Neural progenitor cell (in vitro differentiated cells): ENCODE measurements at places on chromosomes 12 and 14.

DNA sequence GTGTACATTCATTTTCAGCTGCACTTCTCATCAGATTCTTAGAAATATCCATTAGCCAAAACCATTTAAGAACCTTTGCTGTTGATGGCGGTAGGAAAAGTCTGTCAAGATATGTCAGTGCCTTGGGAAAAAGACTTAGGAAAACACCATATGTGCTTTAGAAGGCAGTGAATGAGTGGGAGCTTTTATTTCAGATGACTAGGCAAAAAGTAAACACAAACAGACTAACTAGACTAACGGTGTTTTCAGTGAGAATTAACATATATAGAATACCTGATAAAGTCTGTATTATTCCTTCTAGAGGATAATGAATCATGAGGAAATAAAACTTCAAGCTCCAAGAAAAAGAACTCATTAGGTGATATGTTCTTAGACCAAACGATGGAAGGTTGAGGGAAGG lies 418.9 kb downstream of the NAV3 start:
- DNase-seq = no peak

DNA sequence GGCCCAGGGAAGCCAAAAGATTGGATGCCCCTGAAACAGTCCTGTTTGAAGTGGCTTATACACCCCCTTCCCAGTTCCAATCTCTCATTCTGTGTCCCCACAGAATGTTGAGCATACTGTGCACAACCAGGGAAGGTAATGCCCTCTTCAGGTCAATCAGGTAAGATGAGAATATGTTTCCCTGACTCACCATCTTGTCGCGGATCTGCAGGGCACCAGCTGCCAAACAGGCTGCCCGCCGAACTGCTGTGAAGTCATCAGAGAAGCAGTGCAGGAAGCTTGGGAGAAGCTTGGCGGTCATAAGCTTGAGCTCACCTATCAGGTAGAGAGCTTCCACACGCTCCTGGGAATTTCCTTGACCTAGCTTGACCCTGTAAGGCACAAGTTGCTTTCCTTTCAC lies 9.6 kb downstream of the RIOX1 start:
- no peak for DNase-seq

DNA sequence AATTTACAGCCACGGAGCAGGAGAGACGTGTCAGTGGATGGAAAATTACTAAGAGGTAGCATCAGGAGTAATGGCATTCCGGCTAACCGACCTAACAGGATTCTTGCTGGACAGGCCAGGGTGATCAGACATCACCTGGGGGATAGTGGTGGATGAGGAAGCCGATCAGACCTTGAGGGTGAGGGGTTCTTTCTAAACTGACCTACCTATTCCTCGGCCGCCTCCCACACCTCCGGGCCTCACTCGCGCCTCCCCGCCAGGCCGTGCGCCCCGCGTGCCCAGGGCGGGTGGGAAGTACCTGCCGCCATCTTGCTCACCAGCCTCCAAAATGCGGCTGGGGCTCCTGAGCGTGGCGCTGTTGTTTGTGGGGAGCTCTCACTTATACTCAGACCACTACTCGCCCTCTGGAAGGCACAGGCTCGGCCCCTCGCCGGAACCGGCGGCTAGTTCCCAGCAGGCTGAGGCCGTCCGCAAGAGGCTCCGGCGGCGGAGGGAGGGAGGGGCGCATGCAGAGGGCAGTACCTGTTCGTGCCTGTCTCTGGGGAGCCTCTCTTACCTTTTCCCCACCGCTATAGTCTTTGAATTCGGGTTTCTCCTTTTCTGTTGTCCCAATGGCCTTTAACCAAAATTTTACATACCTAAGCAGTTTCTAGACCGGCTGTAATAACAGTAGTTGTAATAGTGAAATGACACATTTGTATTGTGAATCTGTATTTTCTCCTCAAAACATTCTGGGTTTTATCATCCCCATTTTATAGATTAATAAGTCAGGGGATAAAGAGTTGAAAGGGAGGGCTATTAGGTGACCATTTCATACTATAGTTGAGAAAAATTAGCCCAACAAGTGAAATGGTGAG lies at the start of gene TMPRSS12:
TSS of gene TMPRSS12 (plus strand) at position 290 of the 857 bp plus-strand sequence. CDS start at position 329, 39 bp downstream.
- peak; percentile 11 for DNase-seq

DNA sequence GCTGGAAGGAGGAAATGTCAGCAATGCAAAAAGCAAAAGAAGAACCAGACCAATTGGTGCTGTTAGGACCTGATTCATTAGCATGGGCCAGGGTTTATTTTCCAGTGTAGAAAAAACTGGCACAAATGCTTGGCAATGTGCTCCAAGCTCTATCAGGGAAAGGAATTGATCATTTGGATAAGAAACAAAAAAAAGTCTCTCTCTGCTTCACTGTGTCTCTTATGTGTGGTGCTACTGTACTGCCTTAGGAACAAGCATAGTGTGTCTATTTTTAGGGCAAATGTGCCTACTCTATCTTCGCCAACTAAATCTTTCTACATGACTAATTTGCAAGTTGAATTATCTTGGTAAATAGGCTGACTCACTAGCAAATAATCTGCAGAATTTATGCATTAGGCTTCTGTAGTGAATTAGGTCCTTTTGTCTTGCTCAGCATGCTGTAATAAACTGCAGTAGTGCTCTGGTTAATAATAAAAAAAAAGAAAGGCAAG lies 236.7 kb downstream of the MDGA2 start:
- DNase-seq = no peak

- no peak for DNase-seq
Measured at GRCh38 chr12:18546399-18546798, 191.4 kb downstream of the PLCZ1 start.

DNA sequence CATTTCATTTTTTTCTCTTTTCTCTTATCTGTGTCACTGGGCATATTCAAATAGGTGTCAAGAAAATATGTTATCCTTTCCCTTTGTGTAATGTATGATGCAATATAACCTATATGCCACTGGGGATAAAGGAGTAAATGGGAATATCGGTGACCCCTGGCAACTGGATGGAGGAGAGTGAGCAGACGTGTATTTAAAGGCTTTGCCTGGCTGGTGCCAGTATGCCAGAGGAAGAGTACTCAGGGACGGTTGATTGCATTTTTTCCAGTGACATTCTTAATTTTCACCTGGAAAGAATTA lies 12.0 kb upstream of the STXBP6 start:
- DNase-seq = no peak

DNA sequence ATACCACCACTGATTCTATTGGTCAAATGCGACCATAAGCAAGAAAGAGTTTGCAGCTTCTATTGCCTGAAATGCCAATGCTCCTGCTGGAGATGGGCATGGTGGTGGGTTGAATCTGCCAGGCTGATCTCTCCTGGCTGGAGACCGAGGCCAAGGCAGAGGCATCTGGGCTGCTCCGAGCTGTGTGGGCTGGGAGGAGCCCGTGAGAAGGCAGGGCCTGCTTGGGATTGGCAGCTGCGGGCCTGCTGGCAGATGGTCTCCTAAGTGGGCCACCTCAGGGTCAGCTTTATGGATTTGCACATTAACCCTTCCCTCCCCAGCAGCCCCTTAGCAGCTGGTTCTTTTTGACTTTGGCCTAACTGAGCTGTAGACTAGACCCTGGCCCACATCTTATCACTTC lies 25.4 kb downstream of the SRRM4 start:
- DNase-seq = peak; percentile 67

GRCh38 chr14:68947802-68948201 lies 31.3 kb downstream of the ACTN1 start:
- DNase-seq = peak; percentile 61

DNA sequence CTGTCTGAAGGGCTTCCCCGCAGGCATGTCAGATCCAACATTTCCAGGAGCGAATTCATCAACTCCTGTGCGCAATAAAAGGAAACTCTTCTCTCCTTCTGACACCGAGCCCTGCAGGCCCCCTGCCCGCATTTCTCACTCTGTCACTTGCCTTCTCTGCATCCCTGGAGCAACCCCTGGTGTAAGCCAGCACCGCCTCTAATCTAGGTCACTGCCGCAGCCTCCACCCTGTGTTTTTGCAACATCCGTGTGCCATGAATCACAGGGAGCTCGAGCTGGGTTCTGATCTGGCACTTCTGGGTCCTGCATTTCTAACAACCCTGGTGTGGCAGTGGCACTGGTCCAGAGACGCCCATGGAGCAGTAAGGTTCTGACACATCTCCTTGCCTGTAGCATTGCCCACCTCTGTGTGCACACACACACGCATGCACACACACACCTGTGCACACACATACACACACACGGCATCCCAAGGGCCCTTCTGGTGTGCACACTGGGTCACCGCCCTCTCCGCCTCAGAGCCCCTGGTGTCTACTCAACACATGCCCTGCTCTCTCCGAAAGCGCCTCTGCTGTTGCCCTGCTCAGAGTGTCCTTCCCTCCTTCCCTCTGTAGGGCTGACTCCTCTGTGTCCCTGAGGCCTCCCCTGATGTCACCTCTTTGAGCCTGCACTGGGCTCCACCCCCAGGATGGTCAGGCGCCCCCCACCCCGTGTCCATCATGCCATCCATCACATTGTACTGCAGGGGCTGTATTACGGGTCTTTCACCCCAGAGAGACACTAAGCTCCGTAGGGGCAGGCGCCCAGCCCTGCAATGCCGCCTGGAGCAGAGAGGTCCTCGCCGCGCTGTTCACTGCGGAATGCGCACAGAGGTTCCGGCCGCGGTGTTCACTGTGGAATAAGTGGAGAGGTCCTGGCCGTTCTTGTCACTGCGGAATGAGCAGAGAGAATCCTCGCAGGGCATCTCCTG lies 111.4 kb upstream of the SFSWAP start:
- no peak for DNase-seq

DNA sequence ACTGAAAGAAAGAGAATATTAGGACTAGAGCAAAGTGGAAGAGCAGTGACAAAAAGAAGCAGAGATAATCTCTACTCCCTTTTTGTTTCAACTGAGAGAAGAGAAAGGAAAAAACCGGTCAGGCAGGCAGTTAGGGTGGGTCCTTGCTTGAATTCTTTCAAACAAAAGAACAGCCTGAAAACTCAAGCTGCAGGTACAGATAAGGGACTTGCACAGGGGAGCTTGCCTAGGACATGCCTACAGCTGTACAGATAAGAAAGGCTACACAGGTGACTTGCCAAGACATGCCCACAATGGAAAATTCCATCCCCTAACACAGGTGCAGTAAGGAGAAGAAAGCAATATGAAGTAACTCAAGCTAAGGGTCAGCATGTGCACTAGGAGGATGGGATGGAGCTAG lies 532.2 kb upstream of the MIS18BP1 start:
- no peak for DNase-seq

GRCh38 chr14:88196116-88196890 lies 126.8 kb downstream of the KCNK10 start:
- DNase-seq = no peak

DNA sequence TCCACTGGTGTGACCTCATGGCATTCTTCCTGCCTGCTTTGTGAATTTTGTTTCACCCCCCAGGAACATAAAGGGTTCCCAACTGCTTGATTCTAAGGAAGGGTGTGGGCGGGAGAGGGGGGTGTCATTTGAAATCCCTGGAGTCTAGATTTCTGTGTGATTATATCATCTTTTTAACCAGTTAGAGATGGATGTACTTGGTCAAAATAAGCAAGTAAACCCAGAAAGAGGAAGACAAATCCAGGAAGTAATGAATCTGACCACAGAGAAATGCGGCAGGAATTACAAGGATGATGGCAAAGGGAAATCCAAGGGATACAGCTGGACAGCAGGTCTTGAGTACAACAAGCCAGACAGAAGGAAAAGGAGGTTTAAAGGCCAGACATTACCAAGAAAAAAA lies 38.9 kb downstream of the DMAC2L start:
- DNase-seq = no peak

DNA sequence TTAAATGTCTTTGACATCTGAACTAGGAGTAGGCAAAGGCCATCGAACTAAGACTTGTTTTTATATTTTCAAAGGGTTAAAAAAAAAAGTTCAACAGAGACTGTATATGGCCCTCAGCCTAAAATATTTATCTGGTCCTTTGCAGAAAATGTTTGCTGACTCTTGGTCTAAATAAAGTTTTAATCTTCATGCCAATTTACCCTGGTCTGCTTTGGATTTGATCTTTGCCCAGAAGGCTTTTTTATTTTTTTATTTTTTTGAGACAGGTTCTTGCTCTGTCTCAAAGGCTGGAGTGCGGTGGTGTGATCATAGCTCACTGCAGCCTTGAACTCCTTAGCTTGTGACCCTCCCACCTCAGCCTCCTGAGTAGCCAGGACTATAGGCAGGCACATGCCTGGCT lies 47.1 kb downstream of the SPATS2 start:
- DNase-seq = no peak

DNA sequence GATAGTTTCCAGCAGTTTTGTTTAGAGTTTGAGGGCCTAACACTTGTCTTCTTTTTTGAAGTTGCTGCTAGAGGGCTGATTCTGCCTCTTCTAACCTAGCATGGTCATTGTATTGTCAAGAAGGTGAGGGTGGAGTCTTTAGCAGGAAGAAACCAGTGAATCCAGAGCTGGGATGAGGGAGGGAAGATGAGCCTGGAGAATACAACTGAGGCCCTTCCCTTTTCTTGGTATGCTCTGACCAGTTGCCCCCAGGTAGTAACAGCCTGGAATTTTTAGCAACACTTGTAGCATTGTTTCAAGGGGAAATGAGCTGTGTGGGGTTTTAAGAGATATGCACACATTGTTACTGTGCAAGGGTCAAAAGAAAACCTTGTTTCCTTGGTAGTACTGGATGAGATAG lies 9.0 kb downstream of the FLVCR2 start:
- no peak for DNase-seq

GRCh38 chr12:79200176-79200575 lies 335.6 kb downstream of the SYT1 start:
- peak; percentile 4 for DNase-seq

- no peak for DNase-seq
Measured at GRCh38 chr12:46788072-46788887, 37.5 kb downstream of the SLC38A4 start.

DNA sequence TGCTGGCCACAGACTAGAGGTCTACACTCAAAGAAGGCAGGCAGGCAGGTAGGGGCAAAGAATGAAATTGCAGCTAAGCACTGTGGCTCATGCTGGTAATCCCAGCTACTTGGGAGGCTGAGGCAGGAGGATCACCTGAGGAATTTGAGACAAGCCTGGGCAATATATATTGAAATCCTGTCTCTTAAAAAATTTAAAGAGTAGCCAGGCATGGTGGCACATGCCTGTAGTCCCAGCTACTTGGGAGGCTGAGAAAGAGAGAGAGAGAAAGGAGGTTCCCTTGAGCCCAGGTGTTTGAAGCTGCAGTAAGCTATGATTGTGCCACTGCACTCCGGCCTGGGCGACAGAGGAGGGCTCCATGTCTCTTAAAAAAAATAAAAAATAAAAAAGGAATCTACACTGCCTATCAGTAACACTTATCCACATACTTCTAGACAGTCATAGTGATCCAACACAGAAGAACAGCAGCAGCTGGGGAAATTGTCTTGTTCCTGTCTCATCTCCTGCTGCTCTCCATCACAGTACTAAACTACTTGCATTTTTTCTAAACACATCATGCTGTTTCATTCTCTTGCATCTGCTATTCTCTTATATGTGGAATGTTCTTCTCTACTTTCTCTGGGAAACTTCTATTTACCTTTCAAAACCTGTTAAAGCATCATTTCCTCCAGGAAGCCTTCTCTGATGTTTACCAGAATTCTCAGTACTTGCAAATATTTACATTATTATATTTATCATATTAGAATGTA lies 57.2 kb downstream of the ATF7 start:
- DNase-seq = no peak

GRCh38 chr12:77751939-77752338 lies 78.8 kb upstream of the NAV3 start:
- no peak for DNase-seq

- DNase-seq = no peak
Measured at GRCh38 chr12:64955746-64956145, 131.3 kb downstream of the TBC1D30 start.

- no peak for DNase-seq
Measured at GRCh38 chr14:73365727-73366126, 92.6 kb downstream of the NUMB start.
